ENCODE measurements at places on chromosomes 3 and 15. TPM values are rescaled to one million over a fixed set of nuclear protein-coding genes. Genes with fewer than 3 reads are reported as not detected.
A peak's percentile ranks its signal among the peaks of the same experiment; 100 is the strongest.

- DNase-seq = no peak
These were observed 57.2 kb downstream of the KIF9 start for GRCh38 chr3:47225310-47225906.

DNA sequence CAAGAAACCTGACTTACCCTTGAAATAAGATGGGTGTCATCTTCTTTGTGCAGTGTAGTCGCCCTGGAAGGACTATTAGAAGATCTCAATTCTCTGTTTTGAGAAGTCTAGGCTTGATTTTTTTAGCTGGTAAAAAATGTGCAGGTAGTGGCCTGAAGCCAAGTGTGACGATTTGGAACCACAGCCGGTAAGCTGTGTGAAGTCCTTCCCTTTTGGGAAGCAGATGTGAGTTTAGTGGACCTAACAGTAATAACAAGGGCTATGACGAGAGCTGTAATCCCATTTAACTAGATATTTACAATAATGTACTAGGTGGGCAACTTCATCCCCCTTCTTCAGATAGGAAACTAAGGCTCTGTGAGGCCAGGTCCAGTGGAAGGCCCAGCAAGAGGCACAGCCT is 81.7 kb upstream of the MYZAP start:
- no peak for DNase-seq

DNA sequence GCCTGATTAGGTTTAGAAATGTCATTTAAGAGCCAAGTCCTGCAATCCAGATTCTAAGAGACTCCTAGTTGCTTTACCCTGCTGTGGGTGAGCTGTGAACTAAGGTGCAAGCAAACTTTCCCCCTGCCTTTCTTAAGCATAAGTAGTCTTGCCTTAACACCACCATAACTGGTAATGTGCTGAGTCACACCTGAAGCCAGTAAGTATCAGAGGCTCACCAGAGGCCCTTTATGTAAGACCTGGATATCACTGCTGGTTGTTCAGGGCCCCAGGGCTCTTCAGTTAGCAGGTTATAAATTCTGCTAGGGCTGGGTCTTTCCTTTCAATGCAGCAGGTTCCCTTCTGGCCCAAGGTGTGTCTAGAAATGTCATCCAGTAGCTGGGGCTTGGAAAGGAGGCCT is 509.9 kb downstream of the VGLL3 start:
- DNase-seq = no peak

DNA sequence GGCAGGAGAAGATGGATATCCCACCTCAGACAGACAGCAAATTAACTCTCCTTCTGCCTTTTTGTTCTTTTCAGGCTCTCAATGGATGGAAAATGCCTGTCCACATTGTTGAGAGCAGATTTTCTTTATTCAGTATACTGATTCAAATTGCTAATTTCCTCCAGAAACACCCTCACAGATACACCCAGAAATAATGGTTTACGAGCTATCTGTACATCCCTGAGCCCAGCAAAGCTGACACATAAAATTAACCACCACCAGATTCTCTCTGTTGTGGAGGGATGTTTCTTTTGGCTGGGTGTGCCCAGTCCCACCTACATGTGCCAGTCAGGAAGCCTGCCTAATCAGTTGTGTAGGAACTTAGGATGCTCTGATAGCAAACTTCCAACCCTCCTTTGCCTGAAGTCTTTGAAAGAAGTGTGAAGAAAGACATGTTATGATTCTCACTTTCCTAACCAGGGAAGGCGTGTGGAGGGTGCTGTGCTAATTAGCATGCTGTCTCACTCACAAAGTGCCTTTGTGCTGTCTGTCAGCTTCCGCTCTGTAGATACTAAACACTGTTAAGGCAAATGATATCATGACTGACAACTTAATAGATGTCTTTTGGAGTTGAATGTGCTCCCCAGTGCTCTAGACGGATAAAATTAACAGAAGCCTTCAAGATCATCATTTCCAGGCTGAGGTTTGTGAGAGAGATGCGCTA is 208.5 kb downstream of the CLSTN2 start:
- DNase-seq = no peak

- DNase-seq = peak; percentile 46
These were observed 276.1 kb downstream of the AGBL1 start for GRCh38 chr15:86355801-86356200.

- DNase-seq = no peak
These were observed 11.2 kb upstream of the SEMA4B start for GRCh38 chr15:90189781-90190467.

GRCh38 chr3:40637906-40638305 is 113.1 kb downstream of the ZNF621 start:
- no peak for DNase-seq

- DNase-seq = no peak
These were observed 212.5 kb downstream of the CHST2 start for GRCh38 chr3:143332026-143332425.

DNA sequence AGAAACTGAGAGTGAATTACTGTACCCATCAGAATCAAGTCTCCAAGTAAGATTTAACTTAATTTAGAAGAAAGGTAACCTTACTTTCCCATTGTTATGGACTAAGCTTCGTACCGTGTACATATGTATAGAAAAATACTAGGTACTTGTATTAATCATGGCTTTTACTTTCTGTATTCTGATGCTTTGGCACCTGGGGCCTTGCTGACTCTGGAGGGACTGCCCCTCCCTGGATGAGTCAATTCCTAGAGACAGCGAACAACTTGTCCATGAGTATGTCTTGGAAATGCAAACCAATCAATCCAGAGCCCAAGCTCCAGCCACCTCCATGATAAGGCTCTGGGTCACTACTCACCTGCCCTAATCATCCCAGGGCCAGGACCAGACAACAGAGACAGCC is 50.0 kb upstream of the DGKG start:
- no peak for DNase-seq

DNA sequence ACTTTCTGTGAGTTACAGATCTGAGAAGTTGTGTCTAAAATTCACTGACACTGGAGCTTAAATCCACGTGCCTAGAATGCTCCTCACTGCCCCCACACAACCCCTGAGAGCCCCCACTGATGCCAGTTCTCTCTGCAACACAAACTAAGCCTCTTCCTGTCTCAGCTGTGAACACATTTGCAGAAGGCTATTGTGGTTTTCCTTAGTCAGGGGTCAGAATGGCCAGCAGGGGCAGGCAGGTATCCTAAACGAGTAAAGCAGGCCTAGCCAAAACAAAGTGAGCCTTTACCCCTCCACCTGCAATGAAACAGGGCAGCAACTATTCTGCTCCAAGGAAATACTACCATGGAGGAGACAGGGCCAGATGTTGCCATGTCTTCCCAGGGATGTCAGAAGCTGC is 78.6 kb downstream of the FHIT start:
- DNase-seq = no peak

GRCh38 chr3:192373586-192373985 is 353.8 kb downstream of the FGF12 start:
- DNase-seq = no peak

DNA sequence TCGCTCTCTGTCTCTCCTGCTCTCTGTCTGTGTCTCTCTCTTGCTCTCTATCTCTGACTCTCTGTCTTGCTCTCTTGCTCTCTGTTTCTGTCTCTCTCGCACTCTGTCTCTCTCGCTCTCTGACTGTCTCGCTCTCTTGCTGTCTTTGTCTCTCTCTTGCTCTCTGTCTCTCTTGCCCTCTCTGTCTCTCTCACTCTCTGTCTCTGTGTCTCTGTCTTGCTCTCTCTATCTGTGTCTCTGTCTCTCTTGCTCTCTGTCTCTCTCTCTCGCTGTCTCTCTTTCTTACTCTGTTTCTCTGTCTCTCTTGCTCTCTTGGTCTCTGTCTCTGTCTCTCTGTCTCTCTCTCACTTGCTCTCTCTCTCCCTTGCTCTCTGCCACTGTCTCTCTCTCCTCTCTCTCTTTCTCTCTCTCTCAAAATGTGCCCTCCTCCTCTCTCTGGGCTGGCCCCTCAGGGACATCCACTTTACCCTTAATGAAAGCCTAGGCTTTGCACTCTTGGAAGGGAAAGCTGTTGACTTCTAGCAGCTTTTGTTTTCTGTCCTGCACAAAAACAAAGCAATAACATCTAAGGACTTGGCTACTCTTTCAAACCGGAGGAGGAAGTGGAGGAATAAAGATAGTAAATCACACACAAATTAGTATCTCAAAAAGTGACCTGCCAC is 73.9 kb upstream of the NR2E3 start:
- DNase-seq = no peak

DNA sequence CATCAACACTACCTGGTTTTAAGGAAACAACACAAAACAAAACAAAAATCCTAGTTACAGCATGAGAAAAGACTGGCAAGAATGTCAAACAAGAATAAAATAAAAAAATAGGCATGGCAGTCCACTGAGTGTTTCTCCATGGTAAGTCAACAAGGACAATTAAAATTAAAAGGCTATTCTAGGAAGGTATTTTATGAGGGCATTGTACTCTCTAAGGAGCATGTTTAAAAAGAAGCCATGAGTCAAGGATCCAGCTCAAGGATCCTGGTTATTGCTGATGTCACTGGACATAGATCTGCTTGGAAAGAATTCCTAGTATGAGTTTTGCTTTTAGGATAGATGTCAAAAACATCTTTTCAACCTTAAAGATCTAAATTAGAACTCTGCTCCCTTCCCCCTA is 106.7 kb downstream of the MYO5A start:
- no peak for DNase-seq

DNA sequence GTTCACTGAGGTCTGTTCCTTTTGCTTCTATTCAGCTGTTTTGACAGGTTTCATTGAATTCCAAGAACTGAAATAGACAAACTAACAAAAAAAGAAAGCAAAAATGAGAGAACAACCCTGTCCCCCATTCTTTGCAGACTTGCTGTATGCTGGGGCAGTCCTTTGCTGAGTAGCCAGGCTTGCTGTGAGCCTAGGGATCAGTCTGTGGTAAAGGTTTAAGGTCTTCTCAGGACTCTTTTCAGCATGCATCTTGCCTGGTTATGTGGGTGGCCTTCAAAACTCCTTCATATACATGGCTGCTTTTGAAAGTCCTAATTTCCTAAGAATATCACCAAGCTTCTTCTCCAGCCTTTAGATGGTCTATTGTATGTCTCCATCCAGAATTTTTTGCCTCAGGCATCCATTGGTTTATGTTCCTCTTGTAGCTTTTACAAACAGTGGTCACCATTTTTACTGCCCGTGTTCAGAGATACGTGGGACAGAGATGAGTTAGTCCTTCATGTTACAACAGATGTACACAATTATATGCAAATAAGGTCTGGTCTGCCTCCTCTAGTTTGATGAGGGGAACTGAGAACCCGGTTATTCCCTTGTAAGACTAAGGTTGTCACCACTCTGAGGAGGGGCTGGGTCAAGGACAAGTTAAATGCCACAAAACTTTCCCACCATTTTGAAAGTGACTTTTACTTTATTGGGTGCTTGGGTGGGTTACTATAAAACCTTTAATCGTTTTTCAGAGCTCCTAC is 41.4 kb downstream of the SACM1L start:
- DNase-seq = no peak

- DNase-seq = no peak
These were observed 76.3 kb downstream of the XXYLT1 start for GRCh38 chr3:195194559-195195206.

DNA sequence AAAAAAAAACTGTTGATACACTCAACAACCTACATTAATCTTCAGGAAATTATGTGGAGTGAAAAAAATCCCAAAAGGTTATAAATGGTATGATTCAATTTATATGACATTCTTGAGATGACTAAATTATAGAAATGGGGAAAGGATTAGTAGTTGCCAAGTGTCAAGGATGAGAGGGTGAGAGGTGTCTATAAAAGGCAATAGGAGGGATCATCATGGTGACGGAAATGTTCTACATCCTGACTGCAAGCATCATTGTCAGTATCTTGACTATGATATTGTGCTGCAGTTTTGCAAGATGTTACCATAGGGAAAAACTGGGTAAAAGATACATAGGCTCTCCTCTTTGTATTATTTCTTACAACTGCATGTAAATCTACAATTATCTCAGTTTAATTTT is 125.6 kb downstream of the FRMD5 start:
- DNase-seq = no peak

DNA sequence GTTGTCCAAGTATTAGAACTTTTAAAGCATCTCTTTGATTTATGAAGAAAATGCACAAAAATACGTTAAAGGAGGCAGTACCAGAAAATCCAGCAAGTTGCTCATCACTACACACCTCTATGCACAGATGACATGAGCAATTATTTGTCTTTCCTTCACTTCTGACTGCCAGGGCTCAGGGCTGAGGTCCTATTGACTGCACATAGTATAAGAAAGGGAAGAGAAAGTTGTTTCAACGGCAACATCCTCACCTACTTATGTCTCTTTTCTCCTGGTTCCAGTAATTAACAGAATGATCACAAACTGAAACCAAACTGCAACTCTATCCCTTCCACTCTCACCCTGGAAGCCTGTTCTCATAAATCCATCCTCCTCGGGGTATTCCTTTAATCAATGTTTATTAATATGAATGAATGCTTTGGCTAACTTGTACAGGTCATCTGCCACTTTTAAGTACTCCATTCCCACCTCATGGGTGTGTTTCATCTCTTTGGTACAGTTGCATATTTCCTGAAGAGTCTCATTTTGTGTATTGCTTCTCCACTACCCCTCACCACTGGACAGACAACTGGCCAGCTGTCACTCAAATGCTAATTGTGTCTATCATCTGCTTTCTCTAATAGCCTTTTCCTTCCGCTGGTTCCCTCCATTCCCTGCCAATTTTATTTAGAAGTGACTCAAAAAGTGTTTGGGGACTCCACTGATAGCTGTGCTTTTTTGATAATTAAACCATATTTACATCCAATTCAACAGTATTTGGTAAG is 34.5 kb downstream of the RAB27A start:
- no peak for DNase-seq

DNA sequence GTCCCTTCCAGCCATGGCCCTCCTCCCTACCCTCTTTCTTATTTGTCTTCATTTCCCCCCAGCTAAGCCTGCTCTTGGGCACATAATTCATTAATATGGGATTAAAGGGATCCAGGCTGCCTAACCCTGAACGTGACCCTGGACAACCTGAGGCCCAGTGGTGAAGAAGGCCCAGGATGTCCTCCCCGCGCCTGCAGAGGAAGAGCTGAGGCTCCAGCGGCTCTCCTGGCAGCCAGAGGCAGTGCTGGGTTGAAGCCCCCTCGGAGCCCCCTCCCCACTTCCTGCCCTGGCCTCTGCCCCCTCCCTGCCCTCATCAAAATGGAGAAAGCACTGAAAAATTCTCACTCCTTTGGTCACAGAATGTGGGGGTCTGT is 96.5 kb upstream of the ATP2B2 start:
- no peak for DNase-seq

DNA sequence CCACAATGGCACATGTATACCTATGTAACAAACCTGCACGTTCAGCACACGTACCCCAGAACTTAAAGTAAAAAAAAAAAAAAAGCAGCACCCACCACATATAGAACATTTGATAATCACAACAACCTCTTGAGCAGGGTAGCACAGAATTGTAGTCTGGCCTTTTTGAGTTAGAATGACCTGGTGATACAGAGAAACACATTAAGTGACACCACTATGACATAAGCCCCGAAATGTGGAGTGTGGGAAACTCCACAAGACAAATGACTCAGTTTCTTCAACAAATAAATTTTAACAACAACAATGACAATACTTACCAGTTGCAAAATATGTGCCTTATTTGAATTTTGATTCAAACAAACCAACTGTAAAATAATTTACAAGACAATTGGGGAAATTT is 46.4 kb downstream of the DRD3 start:
- no peak for DNase-seq

The TNFSF10 gene
- 107 TPM for total RNA-seq

The MORC1 gene
- not detected for total RNA-seq

The TTC23 gene
- 48.5 TPM for total RNA-seq

The AMIGO3 gene
- not detected for total RNA-seq

The SERPINI2 gene
- total RNA-seq = 4.9 TPM

The FMN1 gene
- 23.7 TPM for total RNA-seq

The BCHE gene
- 47.8 TPM for total RNA-seq
